ENCODE measurements at places on chromosomes 2 and 18.

- DNase-seq: no peak
Measured at GRCh38 chr2:237806334-237806733, 7.8 kb downstream of the RBM44 start.

DNA sequence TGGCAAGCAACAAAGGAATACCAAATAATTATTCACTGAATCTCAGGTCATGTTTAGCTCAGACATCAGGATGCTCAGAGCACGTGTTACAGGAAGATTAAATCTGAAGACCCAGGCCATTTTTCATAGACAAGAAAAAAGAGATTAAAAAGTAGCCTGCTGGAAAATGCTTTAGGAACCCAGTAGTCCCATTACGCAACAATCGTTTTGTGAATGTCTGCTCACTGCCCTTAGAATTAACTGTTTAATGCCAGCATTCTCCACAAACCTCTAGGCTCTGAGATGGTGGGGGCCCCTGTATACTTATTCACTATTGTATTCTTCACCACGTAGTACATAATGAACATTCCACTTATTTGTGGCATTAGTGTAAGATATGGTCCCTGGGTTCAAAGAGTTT lies 154.6 kb upstream of the NYAP2 start:
- DNase-seq: no peak

- DNase-seq: no peak
Measured at GRCh38 chr2:141641462-141641861, 489.4 kb downstream of the LRP1B start.

DNA sequence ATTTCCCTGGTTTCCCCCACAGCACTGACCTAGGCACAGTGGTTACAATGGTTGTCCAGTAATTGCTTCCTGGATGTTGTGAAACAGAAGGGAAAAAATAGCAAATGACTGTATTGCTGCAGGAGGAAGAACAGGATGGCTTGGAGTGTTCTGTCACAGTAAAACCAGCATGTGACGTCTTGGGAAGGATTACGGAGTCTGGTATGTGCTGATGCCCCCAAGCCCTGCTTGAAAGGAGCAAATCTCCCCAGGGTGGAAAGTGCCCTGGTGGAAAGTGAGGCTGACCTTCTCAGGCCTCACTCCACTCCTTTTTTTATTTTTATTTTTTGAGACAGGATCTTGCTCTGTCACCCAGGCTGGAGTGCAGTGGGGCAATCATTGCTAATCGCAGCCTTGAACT lies 7.8 kb downstream of the RAB11FIP5 start:
- no peak for DNase-seq

DNA sequence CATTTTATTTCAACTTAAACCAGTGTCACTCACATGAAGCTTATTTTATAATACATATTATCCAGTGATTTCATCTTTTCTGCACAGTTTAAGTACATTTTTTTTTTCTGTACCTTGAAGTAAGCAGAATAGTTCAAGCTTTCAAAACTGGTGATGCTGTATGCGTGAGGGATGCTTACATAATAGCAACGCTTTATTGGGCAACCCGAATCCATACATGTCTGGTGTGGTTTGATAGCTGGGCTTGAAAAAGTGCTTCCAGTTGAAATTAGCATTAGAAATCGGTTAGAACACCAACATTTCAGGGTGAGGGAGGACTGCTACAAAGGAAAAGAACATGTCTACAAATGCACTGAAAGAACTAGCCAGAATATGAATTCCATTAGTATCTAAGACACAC lies 117.4 kb downstream of the MBP start:
- DNase-seq: no peak

DNA sequence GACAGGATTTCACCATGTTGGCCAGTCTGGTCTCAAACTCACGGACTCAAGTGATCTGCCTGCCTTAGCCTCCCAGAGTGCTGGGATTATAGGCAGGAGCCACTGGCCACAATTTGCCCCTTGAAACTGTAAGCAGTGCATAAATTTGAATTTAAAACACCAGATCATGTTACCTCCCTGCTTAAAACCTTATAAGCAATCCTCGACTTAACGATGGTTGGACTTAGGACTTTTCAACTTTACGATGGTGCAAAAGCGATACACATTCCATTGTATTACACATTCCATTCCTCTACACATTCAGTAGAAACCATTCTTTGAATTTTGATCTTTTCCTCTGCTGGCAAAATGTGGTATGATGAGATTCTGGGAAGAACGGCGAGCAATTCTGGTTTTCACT lies 23.2 kb upstream of the EFR3B start:
- DNase-seq: no peak

DNA sequence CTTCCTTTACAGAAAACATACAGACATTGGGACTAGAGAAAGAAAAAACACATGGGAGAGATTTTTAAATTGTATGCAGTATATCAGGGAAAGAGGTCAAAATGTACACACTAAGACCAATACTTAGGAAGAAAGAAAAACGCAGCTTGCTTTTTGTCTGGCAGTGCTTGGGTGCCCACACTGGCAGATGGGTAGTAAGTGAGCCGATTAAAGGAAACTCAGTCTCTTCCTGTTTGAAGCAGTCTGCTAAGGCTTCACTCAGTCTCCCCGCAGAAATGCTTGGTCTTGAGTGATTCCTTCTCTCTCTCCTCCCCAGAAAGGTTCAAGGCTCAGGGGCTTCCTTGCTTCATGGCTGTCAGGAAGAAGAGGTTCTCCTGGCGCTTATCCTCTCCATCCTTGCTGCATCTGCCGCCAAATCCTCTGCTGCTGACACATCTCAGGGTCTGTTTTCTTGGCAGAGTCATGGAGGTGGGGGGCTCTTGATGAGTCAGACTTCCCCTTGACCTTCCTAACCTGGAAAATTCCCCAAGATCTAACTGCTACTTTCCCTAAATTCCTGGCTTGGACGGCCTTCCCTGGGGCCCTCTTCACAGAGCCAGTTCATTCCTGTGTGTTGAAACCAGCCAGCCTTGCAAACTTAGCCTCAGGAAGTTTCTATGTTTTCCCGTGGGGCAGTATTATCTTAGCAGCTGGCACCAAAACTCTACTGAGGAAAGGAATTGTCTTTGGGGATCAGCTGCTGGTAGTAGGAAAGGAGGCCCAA lies 10.5 kb upstream of the TMSB10 start:
- no peak for DNase-seq

- no peak for DNase-seq
Measured at GRCh38 chr2:42072349-42073118, 24.7 kb downstream of the PKDCC start.

DNA sequence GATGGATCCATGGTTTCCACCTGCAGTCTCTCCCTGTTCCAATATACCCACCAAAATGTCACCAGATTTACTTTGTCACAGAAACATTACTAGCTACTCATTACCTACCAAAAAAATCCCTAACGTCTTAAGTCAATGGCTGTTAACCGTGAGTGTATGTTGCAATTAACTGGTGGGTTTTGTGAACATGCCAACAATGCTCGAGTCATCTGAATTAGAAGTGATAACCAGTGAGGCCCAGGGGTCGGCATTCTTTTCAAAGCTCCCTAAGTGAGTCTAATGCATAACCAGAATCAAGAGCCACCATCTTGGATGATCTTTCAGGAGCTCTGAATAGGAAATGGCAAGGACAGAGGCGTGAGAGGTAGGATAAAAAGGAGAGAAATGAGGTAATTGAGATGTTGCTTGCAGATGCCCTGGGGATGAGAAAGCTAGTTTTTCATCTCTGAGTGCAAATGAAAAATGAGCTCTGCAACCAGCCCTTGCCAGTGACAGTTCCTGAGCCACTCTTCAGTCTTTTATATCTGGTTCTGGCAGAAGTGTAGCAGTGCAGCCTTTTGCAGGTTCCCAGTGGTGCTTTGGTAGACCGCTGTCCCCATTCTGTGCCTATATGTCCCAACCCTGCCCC lies 130.0 kb upstream of the RND3 start:
- no peak for DNase-seq

DNA sequence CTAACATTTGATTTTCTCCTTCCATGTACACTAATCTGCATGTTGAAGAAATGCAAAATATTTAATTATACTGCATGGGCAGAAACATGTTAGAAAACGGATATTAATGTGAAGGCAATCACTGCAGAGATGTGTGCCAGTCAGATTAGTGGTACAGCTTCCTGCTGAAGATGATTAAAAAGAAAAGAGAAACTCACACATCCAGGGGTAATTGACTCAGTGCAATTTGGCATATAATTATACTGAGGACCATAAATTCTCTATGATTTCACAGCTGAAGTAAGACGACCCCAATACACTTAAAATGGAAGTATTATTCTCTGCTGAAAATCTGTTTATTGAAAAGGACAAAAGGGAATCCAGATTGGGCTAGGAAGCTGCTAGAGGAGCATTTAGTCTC lies 243.4 kb downstream of the TGIF1 start:
- DNase-seq: no peak

- DNase-seq: no peak
Measured at GRCh38 chr2:128504246-128505149, 185.8 kb upstream of the HS6ST1 start.

DNA sequence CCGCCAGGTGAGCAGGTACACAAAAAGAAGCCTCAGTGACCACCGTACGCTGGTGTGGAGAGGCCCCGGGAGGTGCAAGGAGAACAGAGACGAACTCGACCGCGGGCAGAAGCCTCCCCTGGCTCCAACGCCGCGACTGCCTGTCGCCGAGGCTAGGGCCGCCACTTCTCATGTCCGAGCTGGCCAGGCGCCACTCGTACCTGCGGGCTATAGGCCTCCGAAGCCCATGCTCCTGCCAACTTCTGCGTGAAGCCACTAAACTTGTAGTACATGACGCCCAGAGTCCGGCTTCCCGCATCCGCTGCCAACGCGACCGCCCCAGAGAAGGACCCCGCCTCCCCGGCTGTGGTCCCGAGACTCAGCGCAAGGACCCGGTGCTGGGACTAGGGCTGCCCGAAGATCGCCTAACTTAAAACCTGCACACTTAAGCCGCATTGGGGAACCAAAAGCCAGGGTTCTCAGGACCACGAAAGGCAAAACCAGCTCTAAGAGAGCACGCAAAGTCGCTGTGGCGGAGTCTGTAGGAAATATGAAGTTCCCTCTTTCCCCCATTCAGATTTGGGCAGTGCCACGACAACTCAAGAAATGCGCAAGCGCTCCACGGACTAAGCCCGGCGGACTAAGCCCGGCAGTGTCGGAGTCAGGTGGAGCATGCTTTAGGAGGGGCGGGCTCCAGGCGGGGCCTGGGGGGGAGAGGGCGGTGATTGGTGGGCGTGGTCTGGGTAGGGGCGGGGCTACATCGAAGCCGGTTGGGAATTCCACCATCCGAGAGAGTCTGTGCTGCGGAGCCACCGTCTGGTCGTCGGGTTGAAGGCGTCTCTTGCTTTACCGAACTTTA lies at the start of gene COX7A2L:
Gene COX7A2L, minus strand, starts transcription at position 328 of the 838 bp plus-strand sequence. Its CDS starts 56 bp downstream, at position 272.
- peak; percentile 95 for DNase-seq

- DNase-seq: no peak
Measured at GRCh38 chr2:84121-84520, 37.8 kb upstream of the FAM110C start.

GRCh38 chr2:29351248-29351647 lies 236.0 kb downstream of the CLIP4 start:
- DNase-seq: no peak

GRCh38 chr2:219709331-219709761 lies 81.9 kb downstream of the SLC4A3 start:
- no peak for DNase-seq

- DNase-seq: no peak
Measured at GRCh38 chr18:8982416-8983183, 119.9 kb upstream of the NDUFV2 start.

DNA sequence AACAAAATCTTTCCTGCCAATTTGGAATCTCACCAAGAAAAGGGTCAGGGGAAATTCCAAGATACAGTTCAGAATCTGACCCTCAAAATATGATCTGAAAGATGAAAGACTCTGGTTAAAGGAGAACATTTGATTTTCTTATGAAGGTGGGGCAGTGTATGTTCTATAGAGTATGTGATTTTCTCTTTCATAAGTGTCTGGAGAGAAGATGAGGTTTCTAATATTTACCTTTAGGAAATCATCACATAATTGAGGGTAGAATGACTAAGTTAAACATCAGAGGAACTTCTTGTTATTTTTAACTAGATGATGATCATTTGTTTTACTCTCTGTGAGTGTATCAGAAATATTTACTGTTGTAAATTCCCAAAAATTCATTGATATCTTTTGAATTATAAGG lies 27.8 kb upstream of the MBOAT2 start:
- DNase-seq: no peak

DNA sequence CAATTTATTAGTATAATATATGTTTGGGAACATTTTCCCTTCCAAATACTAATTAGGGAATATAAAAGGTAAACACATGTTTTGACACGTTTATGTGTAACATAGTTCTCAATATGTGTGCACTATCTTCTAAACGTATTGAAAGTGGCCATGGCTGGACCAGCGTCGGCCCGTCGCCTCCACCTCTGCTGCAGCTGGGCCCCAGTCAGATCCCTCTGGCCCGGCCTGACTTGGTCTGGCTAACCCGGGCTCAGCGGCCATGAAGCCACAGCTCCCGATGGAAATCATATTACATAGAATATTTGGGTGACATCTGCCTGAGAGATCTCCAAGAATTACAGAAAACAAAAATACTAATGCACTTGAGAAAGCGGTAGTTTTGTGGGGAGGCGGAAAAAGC lies 474.4 kb upstream of the CDH2 start:
- DNase-seq: no peak

DNA sequence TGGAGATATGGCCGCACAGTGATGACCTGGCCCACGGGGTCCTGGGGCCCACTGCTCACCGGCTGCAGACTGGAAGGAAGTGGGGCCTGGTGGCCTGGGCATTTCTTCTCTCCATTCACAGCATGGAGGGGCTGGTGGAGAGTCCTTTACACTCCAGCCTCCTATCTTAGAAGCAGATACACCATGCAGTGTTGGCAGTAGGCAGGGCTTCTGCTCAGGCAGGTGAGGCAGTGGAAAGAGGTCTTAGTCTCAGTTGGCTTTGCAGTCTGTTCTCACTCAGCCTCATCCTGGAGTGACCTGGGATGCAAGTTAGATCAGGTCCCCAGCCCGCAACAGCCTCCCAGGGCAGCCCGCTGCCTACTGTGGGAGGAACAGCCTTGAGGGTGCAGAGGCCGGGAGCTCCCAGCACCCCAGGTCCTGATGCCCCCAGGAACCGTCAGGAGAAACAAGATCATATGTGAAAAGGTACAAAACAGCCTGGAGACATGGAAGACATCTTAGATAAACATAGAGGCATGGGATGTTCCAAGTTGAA lies 45.8 kb upstream of the OTOS start:
- no peak for DNase-seq

DNA sequence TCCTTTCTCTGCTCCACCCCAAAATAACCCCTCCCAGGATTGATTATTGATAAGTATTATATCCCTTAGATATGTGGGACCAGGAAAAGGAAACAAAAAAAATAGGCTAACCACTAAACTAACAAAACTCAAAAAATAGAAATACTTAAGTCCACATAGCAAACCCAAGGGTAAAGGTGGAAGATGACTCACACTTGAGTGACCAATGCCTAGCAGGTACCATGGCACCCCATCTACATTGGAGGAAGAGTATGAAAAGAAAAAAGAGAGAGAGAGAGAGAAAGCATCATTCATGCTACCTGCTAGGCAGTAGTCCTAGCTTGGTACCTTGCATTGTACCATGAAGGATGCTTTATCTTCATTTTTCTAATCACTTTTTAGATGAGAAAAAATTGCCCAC lies 6.3 kb downstream of the EXOC6B start:
- DNase-seq: no peak

Data from activated CD8-positive, alpha-beta memory T cell treated with anti-CD3 and anti-CD28 coated beads, Interleukin-2, amount 50 U/mL, for 4 hours (primary cell).